ENCODE measurements at places on chromosomes 2 and 18.

- DNase-seq: no peak
Observed at GRCh38 chr2:240302933-240303595, 132.4 kb upstream of the GPC1 start.

- DNase-seq: no peak
Observed at GRCh38 chr2:240124651-240125030, 11.5 kb downstream of the COPS9 start.

DNA sequence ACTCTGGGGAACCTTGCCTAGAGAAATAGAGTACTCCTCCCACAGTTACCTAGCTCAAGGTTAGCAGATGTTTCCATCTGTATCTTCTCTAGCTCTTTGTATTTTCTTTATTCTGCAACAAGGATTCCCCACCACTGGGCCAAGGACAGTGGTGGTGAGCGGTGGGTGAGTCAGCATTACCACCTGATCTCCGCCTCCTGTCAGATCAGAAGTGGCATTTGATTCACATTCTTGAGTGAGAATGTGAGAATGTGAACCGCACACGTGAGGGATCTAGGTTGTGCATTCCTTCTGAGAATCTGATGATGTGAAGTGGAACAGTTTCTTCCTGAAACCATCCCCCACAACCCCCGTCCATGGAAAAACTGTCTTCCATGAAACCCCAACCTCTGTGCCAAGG lies 9.0 kb downstream of the EPB41L3 start:
- no peak for DNase-seq

- DNase-seq: no peak
Observed at GRCh38 chr2:8392098-8392866, 289.6 kb upstream of the ID2 start.

- DNase-seq: no peak
Observed at GRCh38 chr2:203636588-203637470, 69.6 kb upstream of the CD28 start.

- no peak for DNase-seq
Observed at GRCh38 chr2:239266434-239266766, 134.4 kb downstream of the HDAC4 start.

DNA sequence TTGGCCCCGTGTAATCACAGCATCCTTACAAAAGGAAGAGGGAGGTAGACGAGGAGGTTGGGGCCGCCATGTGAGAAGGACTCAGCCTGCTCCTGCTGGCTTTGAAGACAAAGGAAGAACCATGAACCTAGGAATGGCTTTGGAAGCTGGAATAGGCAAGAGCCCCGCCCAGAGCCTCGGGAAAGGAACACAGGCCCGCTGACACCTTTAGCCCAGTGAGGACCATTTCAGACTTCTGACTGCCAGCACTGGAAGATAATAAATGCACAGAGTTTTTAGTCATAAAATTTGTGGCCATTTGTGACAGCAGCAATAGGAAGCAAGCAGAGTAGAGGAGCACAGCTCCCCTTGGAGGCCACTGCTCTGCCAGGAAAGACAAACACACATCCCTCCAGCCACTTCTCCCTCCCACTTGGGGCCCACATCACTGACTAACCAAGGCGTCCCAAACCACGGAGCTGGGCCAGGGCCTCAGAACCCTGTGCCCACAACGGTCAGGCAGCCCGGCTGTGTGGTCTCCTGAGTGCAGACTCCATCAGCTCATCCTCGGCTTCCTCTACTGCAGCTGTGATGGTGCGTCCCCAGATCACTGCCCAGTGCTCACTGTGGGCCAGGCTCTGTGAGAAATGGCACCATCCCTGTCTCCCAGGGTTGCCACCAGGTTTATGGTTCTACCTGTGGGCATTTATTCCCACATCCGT lies 39.7 kb downstream of the TFCP2L1 start:
- no peak for DNase-seq

DNA sequence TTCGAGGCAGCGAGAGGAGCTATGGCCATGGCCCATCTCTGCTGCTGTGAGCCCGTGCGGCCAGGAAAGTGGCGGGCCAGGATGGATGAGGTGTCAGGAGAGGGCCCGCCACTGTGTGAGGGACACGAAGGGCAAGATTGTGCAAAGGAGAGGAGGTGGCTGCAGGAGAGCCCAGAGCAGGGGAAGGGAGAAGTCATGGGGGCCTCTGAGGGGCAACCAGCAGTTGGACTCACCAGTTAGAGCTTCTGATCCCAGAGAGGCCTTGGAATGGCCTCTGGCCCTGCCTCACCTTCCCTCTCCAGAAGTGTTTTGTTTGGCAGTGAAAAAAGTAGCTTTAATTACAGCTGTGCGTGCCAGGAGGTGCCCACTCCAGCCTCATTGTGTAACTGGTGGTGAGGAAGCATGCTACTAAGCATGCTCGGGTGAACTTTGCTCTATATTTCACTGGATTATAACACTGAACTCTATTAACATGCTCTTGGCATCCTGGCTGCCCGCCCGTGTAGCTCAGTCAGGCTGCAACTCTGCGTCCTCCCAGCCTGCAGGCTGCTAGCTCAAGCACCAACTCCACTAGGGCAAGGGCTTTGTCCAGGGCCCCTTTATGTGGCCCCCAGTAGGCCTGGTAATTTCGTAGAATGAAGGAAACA lies 34.2 kb downstream of the IMPA2 start:
- DNase-seq: no peak

DNA sequence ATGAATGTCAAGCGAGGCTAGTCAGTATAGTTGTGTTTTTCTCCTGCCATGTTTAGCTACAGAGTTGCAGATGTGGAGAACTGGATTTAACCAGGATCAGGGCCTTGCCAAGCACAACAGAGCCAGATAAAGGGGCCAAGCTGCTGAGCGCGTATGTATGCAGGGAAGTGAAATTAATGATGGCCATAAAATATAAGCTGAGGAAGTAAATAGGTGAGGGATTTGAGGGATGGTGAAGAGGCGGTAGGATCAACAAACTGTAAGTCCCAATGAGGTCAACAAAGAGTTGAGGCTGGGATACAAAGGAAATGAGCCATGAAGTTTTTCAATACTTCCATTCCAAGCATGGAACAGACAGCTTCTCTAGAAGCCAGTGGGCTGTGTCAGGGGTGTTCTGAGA lies 10.6 kb downstream of the LRP2 start:
- no peak for DNase-seq

GRCh38 chr2:62801814-62802523 lies 96.5 kb downstream of the EHBP1 start:
- DNase-seq: no peak

GRCh38 chr18:35050705-35051195 lies 9.5 kb downstream of the MAPRE2 start:
- no peak for DNase-seq

- DNase-seq: no peak
Observed at GRCh38 chr2:152383702-152384101, 48.7 kb downstream of the FMNL2 start.

DNA sequence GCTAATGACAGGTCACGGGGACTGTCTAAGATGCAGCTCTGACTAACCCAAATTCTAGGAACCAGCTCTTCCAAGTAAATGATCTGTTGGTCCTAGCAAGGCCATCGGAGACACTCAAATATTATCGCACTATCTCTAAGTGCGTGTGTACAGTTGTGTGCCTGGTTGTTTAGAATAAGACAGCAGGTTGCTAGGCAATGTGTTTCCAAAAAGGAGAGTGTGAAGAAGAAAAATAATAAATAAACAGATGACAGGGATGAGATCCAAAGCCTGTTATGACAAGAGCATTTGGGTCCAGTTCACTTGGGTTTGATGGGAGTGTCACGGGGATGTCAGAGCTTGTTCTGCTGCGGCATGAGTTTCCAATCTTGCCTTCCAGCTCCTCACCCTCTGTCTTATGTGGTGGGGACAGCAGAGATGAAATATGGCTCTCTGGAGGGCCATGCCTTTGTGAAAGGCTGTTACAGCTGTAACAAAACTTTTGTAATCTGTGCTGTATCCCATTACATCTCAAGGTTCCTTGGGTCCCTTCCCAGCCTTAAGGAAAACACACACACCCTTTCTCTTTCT lies 127.5 kb upstream of the TNP1 start:
- DNase-seq: no peak

GRCh38 chr2:223465793-223466192 lies 136.4 kb downstream of the SCG2 start:
- DNase-seq: no peak

DNA sequence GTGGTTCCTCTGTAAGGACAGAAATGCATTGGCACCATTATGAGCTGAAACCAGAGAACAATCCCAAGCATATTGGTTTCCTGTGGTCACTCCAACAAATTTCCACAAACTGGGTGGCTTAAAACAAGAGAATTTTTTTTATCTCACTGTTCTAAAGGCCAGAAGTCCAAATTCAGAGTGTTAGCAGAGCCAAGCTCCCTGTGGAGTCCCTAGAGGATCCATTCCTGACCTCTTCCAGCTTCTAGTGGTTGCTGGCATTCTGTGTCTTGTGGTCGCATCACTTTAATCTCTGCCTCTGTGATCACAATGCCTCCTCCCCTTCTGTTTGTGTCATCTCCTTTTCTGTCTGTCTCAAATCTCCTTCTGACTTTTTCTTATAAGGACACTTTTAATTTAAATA lies 380.3 kb downstream of the NYAP2 start:
- DNase-seq: no peak

GRCh38 chr2:232058063-232058877 lies 96.8 kb downstream of the DIS3L2 start:
- no peak for DNase-seq

DNA sequence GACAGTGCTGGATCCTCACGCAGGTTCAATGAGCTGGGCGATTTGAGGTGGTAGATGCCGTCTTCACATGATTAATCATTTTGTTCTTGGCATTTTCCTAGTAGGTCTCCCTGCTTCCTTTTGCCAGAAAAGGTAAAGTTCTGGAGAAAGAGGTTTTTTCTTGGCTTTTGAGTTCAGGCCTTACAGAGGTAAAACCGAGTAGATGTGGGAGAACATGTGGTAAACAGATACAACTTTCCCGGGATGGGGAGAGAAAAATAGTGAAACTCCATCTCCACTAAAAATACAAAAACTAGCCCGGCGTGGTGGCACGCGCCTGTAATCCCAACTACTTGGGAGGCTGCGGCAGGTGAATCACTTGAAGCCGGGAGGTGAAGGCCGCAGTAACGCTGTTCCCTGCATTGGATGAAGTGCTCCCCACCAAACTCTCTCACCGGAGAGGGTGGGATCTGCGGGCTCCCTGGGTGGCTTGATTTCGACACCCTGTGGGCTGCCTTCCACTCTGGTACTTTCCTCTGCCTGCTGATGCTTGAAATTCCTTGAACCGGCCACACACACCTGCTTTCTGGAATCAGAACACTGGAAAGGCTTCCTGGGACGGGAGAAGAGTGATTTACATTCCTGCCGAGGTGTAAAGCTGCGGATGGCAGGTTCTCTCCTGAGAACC lies 88.8 kb downstream of the ACTR3 start:
- DNase-seq: no peak

DNA sequence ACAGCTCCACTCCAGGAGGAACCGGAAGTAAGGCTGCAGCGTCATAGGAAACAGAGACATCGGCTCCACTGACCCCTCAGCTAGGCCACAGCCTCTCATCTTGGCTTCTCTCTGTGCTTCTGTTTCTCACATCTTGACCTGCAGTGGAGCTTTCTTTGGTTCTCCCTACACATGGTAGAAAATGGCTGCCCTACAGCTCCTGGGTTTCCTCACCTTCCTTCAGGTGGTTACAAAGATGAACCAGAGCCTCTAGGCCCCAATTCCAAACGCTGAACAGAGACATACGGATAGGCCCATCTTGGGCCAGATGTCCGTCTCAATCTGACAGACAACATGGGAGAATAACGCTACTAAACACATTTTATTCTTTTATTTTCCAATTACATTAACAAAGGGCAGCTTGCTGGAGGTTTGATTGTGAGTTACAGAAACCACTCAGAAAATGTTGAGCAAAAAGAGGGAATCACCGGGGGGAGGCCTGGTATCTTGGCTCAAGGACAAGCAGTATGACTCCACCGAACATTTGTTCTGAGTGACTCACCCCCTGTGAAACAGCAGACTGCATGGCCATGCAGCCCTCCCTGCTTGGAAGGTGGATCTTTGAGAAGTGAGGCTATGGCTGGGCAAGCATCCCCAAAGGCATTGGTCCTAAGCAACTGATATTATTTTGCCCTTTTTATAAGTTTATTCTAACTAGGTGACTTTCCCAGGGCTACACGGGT lies 303.5 kb downstream of the CDCA7 start:
- DNase-seq: no peak

GRCh38 chr2:119223521-119224390 lies at the start of gene STEAP3:
STEAP3 (plus strand) TSS chr2:119223834; CDS start chr2:119231013, 7,179 bp downstream.
- no peak for DNase-seq

DNA sequence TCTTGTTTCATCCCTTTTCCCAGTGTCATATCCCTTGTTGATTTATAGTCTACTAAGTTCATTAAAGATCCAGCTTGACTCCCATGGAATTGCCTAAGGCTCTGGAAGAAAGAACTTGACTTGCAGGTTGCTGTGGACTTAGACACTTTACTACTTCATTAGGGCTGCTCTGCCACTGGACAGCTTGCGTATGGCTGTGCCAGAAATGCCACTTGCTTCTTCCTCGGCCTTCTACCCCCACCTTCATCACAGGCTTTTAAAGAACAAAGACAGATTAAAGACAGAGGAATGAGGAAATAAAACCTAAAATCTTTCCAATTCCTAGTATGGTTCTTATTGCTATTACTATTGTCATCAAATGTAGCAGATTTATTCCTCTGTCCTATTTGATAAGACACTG lies 591.7 kb downstream of the BCL11A start:
- DNase-seq: no peak

DNA sequence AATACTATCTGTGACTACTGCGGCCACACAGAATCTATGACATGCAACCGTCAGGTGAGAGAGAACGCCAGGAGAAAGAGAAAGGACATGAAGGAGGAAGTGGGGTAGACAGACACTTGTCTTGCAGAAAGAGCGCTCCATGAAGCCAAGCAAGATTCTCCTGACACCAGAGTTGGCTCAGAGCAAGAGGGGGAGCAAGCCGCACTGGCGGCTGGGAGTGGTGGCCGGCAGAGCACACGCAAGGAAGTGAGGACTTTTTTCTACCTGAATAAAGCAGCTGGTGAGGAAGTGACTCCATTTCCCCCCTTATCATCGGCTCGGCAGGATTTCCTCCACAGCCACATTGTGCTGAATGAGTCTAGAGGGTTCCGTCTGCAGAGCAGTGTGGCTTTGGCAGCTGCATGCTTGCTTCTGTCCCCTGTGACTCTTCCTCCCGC lies 181.6 kb downstream of the BCL2 start:
- no peak for DNase-seq

- DNase-seq: no peak
Observed at GRCh38 chr2:8756716-8757115, 74.9 kb downstream of the ID2 start.

GRCh38 chr2:190649035-190649797 lies at the start of gene NAB1:
NAB1 (plus strand) TSS chr2:190649083; CDS start chr2:190659177, 10,094 bp downstream.
- DNase-seq: peak; percentile 37

GRCh38 chr18:44729631-44730101 lies 49.0 kb downstream of the SETBP1 start:
- DNase-seq: no peak

- no peak for DNase-seq
Observed at GRCh38 chr2:202918860-202919259, 6.8 kb downstream of the CARF start.

DNA sequence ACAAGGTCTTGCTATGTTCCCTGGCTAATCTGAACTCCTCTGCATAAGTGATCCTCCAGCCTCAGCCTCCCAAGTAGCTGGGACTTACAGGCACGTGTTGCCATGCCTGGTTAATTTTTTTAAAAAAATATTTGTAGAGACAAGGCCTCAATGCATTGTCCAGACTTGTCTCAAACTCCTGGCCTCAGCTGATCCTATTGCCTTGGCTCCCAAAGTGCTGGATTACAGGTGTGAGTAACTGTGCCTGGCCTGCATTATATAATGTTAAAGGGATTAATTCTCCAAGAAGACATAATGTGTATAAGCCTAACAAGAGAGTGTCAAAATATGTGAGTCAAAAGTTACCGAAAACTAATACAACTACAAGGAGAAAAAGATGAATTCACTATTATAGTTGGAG lies 32.2 kb downstream of the BUB1 start:
- no peak for DNase-seq

GRCh38 chr2:157262248-157262647 lies 4.7 kb downstream of the GALNT5 start:
- no peak for DNase-seq

Measured in hematopoietic multipotent progenitor cell (in vitro differentiated cells).